ENCODE measurements at places on chromosomes 4 and X.

DNA sequence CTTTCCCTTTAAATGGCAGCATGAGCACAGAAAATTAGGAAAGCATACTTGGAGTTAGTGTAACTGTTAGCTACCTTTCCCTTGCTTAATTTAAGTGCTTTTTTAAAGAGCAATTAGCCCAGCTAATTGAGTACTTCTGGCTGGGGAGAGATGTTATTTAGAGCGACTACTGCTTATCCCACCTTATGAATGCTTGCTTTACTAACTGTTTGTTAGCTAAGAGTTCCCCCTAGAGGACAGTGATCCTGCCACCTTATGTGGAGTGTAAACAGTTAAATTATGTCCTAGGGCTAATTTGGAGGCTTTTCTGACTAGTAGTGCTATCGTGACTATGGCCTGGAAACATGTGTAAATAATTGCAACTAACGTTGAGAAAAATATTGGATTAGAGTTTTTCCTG is 909.4 kb downstream of the FSTL5 start:
- DNase-seq, result no peak

GRCh38 chr4:126790633-126791032 is 842.1 kb upstream of the INTU start:
- no peak for DNase-seq

DNA sequence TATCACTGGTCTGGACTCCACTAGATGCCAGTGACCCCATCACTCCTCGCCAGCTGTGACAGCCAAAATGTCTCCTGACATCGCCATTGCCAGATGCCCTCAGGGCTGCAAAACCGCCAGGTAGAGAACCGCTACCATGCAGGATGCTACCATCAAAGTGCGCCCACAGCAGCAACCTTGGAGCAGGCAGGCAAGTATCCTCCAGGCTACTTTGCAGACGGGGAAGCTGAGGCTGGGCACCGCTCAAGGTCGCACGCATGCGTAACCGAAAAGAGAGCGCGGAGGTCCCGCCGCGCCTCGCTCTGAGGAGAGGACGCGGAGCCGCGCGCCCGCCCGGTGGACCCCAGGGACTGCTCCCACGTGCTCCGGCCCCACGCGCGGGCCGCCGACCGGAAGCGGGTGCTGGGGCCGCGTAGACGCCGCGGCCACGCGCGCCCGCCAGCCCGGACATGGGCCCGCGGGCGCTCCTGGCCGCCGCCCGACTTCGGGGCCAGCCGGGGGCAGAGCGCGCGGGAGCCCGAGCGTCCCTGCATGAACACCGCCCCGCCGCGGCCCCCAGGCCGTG is at the start of gene STS:
Gene STS, plus strand, starts transcription at position 300 of the 565 bp plus-strand sequence. CDS start 105,488 bp downstream, outside the sequence.
- DNase-seq, result no peak

- no peak for DNase-seq
Observed at GRCh38 chr4:150217808-150218207, 139.6 kb downstream of the DCLK2 start.

DNA sequence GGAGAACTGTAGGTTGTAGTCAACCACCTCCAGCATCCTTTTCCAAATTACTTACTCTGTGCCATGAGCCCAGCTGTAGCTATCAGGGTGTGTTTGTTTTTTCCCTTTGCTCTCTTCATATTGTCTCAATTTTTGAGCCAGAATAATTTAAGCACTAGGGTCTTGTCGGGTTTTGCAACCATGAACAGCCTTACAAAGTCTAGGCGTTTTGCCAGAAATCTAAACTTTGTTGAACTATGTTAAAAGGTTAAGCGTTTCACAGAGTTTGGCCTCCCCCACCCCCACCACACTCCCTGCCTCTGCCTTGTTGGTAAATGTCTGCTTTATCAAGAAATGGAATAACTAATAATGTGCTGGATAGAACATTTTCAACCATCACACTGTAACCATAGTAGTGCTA is 190.6 kb upstream of the TTC29 start:
- DNase-seq, result no peak

- DNase-seq, result no peak
Observed at GRCh38 chr4:169047956-169048355, 37.9 kb upstream of the CBR4 start.

DNA sequence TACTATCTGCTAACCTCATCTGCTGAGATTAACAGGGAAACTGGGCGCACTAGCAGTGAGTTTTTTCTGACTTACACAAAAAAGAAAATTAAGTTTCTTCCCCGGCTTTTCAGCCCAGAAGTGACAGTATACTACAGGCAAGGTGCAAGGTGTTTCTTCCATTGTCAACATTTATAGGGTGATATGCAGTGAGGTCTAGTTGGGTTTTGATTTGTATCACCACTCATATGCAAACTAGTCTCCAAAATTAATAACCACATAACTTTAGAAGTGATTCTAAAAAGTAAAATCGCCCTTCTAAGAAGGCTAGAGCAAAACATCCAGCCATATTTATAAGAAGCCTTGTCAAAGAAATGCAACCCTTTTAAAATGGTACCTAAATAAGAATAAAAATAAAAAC is 640.1 kb downstream of the ARAP2 start:
- no peak for DNase-seq

- no peak for DNase-seq
Observed at GRCh38 chr4:152606753-152607152, 70.9 kb upstream of the FBXW7 start.

- no peak for DNase-seq
Observed at GRCh38 chr4:113645288-113645687, 116.2 kb downstream of the CAMK2D start.

GRCh38 chr4:186189656-186190055 is 1.7 kb upstream of the CYP4V2 start:
- no peak for DNase-seq

DNA sequence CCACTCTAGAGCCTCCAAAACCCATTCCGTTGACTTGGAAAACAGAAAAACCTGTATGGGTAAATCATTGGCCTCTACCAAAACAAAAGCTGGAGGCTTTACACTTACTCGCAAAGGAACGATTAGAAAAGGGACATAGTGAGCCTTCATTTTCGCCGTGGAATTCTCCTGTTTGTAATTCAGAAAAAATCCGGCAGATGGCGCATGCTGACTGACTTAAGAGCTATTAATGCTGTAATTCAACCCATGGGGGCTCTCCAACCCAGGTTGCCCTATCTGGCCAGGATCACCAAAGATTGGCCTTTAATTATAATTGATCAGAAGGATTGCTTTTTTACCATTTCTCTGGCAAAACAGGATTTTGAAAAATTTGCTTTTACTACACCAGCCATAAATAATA is 60.8 kb downstream of the ZNF732 start:
- DNase-seq, result peak; percentile 4

DNA sequence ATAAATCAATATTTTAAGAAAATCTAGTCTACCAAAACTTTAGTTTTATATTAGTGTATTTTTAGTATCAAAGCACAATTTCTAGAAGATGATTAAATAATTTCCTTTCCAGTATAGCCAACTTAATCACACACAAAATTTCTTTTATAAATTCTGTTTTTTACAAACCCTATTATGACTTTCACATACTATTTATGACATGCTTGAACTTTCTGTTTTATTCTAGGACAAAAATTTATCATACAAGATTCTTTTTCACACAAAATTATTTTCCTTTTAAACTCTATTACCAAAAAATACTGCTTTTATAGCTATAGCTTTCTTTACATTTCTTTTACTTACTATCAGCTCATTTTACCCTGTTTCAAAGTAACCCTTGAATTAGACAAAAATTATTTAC is 149.5 kb downstream of the OR13H1 start:
- no peak for DNase-seq

DNA sequence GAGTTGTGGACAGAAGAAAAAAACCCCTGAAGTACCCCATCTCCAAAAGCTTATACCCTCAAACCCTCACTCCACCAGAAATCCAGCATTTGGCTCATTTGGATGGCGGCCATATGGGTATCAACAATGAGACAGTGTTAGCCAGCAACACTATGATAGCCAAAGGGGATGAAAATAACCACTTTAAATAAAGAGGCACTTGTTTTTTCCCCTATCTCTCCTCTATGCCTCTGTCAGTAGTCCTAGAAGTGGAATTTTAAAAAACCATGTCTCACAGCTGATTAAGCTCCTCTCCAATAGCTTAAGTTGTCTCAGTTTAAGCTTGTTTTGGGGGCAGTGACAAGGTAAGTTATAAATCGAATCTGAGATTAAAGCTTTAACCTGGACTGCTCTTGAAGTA is 124.0 kb downstream of the MOSPD2 start:
- no peak for DNase-seq

DNA sequence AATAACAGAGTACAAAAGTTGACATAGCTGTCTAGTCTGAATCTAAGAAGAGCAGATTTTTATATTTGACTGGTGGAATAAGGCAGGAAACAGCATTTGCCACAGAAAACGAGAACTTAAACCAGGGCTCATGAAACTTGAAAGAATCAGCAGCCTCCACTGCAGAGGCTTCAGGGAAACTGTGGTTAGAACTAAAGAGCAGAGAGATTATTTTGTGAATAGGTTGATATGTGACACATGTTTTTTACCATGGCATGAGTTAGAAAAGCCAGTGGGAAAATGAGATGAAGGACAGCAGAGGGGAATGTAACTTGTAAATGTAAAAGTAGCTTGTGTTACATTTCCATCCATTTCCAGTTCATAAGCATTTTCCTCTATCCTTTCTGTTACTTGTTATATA is 63.7 kb upstream of the CAMK2D start:
- DNase-seq, result no peak

DNA sequence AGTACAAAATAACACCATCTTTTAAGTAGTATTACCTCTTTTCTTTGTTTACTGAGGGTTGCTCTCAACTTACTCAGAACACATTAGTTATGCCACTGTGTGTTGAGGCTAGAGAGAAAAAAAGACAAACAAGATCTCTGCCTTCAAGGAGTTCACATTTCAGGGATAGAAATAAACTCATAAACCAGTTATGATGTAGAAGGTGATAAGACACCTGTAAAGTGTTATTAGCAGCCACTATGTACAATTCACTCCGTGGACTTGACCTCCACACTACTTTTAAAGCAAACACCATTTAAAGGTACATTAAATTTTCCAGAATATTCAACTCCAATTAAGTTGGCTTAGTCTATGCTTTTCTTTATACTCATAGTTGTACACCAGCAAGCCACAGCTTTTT is 278.0 kb downstream of the PDGFC start:
- DNase-seq, result no peak

DNA sequence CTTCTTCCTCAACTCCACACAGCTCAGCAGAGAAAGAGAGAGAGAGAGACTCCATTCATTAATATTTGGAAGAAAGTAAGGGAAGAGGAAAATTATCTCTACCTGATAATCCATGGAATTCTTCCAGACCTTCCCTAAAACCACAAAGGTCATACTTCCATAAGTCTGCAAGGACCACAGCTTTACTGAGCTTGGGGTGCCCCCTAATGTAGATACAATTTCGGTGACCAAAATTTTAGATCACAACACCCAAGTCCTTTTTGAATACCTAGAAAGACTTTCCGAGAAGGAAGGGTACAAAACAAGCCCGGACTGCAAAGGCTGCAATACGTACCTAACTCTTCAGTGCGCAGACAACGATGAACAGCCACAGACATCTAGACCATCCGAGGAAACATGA is 523.9 kb downstream of the GLUD2 start:
- DNase-seq, result no peak

- DNase-seq, result no peak
Observed at GRCh38 chrX:83008415-83008814, 499.7 kb upstream of the POU3F4 start.

DNA sequence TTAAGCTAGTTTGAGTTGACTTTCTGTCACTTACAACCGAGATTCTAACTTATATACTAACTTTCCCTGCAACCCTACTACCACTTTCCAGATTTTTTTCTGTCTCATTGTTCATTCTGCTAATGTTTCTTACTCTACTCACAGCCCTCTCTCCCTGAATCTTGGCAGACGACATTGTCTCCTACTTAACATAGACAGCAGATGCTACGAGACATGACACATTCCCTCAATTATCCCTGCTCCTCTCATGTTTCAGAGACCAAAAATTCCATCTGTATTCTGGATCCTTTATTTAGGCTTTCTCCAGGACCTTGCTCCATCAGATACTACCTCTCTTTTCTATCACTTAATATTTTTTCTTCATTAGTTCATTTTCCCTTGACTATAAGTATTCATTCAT is 379.1 kb upstream of the TEX13C start:
- DNase-seq, result no peak

- no peak for DNase-seq
Observed at GRCh38 chr4:48254381-48255071, 15.1 kb downstream of the TEC start.

DNA sequence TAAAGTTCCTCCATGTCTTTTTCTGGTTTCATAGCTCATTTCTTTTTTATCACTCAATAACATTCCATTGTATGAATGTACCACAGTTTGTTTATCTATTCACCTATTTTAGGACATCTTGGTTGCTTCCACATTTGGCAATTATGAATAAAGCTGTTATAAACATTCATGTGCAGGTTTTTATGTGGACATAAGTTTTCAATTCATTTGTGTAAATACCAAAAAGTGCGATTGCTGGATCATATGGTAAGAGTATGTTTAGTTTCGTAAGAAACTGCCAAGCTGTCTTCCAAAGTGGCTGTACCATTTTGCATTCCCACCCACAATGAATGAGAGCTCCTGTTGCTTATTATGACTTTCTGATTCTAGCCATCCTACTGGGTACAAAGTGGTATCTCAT is 36.3 kb upstream of the ZFX start:
- no peak for DNase-seq

DNA sequence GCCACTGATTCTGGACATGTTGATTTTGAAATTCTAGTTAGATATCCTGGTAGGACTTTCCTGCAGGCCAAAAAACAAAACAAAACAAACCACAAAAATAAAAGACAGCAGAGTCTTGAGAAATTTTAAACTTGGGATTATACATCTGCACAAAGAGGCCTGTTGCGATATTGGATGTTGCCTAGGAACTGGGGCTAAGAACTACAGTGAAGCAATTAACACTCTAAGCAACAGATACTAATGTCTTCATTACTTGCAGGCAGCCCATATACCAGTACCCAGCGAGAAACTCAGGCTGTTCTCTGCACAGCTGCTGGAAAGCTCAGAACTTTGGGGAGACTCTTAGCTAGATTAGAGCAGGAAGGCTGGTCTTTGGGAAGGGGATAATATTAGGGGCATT is 69.1 kb upstream of the SCOC start:
- no peak for DNase-seq

Data from HuH-7 (cell line).